ENCODE measurements at places on chromosomes 16 and 17.
A peak's percentile ranks its signal among the peaks of the same experiment; 100 is the strongest.

DNA sequence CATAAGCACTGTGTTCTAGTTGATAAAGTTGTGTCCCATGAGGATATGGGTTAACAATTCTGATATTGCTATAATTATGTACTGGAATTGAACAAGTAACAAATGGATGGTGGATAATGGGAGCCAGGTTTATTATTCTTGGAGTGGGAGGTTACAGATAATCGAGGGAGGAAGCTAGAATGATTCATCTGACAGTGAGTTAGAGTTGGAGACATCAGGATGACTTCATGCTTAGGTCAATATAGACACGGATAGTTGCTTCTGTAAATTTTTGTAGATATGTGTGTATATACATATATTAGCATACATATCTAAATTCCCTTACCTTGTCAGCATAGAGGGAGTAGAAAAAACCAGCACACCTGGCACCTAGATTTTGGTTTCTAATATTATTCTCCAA lies 293.4 kb downstream of the SHISA9 start:
- H3K4me3 ChIP-seq, result no peak overlapping the region
- no peaks in the 10 kb centered on the region for H3K27me3 ChIP-seq
- no peak for DNase-seq
- H3K27ac ChIP-seq, result no peak overlapping the region
- H3K4me1 ChIP-seq, result no peaks in the 10 kb centered on the region
- H3K36me3 ChIP-seq, result no peaks in the 10 kb centered on the region

DNA sequence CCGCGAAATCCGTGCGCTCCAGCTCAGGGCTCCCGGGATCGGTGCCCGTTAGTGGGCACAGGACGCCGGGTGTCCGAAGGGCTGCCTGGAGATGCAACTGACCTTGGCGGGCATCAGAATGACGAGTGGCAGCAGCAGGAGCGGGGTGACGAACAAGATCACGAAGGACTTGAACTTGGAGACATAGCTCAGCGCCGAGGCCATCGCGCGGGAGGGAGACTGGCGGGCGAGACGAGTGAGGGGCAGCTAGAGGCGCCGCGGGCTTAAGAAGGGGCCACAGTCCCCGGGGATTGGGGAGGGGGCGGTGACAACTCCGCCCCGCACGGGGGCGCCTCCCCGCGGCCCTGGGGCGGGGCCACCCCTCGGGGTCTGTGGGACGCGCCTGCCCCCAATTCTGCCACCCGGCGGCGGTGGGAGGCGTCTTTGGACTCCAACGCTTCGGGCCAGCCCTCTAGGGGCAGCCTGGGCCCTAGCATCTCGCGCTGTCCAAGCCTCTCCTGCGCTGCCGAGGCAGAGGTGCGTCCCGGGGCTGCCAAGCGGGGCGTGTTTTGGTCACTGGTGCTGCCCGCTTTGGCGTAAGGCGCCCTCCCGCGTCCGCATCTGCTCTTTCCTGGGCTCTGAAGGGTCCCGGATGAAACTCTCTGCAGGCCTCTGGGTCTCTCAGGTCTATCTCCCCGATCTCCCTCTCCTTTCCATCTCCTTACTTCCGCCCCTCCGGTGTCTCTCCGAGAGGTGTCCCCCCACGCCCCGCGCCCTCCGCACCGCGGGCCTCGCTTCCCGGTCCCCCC lies at the start of gene SLC13A5:
SLC13A5 (minus strand) TSS at position 240 of the 788 bp plus-strand sequence; CDS start at position 204, 36 bp downstream.
- H3K36me3 ChIP-seq, result no peaks in the 10 kb centered on the region
- peak within 1 kb of the TSS; percentile 35 for H3K4me3 ChIP-seq
- no peak for DNase-seq

- DNase-seq, result peak; percentile 89
- peaks cover 21% of the 10 kb centered on the region for H3K4me1 ChIP-seq
- peaks cover 71% of the 10 kb centered on the region for H3K36me3 ChIP-seq
- no peak overlapping the region for H3K4me3 ChIP-seq
- no peak overlapping the region for H3K27ac ChIP-seq
Observed at GRCh38 chr17:8153957-8154607, 1.9 kb upstream of the PER1 start.

- H3K4me1 ChIP-seq, result peaks cover 5% of the 10 kb centered on the region
- no peaks in the 10 kb centered on the region for H3K36me3 ChIP-seq
- DNase-seq, result no peak
- H3K4me3 ChIP-seq, result no peak overlapping the region
- peaks cover 56% of the 10 kb centered on the region for H3K27me3 ChIP-seq
- H3K27ac ChIP-seq, result no peak overlapping the region
Observed at GRCh38 chr16:73066927-73067670, 19.2 kb upstream of the ZFHX3 start.

GRCh38 chr17:59375857-59376256 lies 44.4 kb downstream of the YPEL2 start:
- H3K4me3 ChIP-seq, result no peak overlapping the region
- peaks cover 47% of the 10 kb centered on the region for H3K4me1 ChIP-seq
- H3K27me3 ChIP-seq, result no peaks in the 10 kb centered on the region
- no peak for DNase-seq
- H3K27ac ChIP-seq, result no peak overlapping the region

DNA sequence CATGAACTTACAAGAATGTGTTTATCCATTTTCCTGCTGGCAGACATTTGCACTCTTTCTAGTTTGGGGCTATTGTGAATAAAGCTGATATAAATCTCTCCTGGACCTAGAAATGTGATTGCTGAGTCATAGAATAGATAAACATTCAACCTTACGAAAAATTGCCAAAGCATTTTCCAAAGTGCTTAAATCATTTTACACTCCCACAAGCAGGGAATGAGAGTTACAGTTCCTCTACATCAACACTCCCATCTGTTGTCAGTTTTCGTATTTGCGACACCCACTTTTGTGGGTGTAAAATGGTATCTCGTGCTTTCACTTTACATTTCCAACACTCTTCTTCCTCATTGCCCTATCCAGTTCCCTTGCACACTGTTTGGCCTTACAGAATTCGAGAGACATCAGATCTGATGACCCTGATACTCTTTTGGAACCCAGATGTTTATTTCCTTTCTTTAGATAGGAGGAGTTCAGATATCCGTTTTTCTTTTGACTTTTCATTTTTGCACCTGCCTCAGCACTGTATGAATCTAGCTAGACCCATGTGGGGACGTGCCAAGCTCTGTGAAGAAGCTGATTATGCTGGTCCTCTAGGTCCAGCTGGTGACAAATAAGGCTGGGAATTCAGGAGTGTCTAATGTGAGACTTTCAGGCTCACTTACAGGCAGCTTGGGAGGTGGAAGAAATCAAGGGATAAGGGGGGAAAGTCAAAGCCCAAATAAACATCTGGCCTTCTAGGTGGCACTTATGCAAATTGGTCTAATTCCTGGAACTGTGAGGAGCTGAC lies 14.0 kb downstream of the SOX9 start:
- H3K36me3 ChIP-seq, result peaks cover 2% of the 10 kb centered on the region
- H3K4me1 ChIP-seq, result no peaks in the 10 kb centered on the region

DNA sequence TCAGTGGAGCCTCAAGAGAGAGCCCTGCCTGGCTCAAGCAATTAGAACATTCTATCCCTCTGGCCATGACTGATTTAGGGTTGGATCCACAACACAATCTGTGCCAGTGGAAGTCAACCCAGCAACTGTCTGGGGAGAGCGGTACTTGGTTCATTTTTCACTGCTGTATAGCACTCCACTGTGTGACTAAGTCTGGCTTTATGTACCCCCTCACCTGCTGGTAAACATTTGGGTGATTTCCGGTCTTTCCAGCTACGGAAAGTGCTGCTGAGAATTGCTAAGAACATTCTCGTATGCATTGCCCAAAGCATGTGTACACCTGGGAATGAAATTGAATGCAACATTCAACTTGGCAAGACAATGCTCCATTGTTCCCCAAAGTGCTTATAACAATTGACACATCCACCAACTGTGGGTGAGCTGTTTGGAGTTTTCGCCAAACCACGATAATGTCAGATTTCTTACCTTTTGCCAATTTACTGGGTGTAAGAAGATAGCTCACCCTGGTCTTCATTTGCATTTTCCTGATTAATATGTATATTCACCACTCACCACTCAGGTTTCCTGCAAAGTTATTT lies 63.5 kb upstream of the MED9 start:
- H3K4me3 ChIP-seq, result no peak overlapping the region
- no peaks in the 10 kb centered on the region for H3K36me3 ChIP-seq
- no peak for DNase-seq
- no peak overlapping the region for H3K27ac ChIP-seq
- peaks cover 12% of the 10 kb centered on the region for H3K27me3 ChIP-seq

DNA sequence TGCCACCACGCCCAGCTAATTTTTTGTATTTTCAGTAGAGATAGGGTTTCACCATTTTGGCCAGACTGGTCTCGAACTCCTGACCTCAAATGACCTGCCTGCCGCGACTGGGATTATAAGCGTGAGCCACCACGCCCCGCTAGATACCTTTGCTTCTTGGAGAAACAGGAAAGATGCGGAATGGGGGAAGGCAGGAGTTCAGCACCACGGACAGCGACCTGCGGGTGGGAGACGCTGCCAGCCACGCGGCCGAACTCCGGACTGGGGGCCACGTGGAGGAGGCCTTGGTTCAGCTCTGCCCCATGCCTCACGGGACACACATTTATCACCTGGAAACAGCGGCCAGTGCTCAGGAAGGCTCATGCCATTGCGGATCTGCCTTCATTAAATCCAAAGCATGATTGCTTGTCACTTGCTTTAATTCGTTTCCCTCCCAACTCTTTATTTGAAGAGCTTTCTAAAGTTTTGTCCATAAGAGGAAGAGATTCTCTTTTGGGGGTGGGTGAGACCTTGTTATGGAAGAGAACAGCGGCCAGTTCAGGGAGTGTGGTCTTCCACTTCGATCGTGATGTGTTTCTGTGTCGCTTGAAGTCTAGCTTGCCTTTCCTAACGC lies 219.9 kb downstream of the ENGASE start:
- no peaks in the 10 kb centered on the region for H3K4me1 ChIP-seq
- H3K4me3 ChIP-seq, result no peak overlapping the region

GRCh38 chr17:68763562-68763961 lies 162.4 kb upstream of the FAM20A start:
- no peak overlapping the region for H3K4me3 ChIP-seq
- H3K36me3 ChIP-seq, result no peaks in the 10 kb centered on the region
- H3K4me1 ChIP-seq, result peaks cover 8% of the 10 kb centered on the region
- no peak overlapping the region for H3K27ac ChIP-seq
- DNase-seq, result no peak
- H3K27me3 ChIP-seq, result peaks cover 31% of the 10 kb centered on the region

DNA sequence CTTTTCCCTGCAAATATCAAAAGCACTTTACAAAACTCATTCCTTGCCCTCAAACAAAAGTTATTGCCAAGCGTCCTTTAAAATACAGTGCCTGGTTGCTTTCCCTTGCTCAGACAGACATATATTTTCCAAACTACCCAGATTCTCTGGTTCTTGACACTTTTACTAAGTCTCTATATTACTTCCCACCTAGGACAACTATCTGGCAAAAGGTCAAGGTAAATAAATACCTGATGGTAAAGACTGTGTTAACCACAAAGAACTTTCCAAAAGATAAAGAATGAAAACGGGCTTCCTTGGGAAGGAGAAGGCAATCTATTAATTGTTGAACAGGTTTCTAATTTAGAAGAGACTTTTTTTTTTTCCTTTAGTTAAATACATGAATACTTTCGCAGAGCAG lies 1.9 kb downstream of the HS3ST3A1 start:
- no peaks in the 10 kb centered on the region for H3K36me3 ChIP-seq
- no peak for DNase-seq
- H3K27me3 ChIP-seq, result peaks cover 82% of the 10 kb centered on the region
- H3K4me1 ChIP-seq, result peaks cover 11% of the 10 kb centered on the region
- no peak overlapping the region for H3K4me3 ChIP-seq

- H3K27me3 ChIP-seq, result peaks cover 12% of the 10 kb centered on the region
- no peak overlapping the region for H3K27ac ChIP-seq
- no peaks in the 10 kb centered on the region for H3K4me1 ChIP-seq
- no peak overlapping the region for H3K4me3 ChIP-seq
- DNase-seq, result no peak
Observed at GRCh38 chr16:10009684-10010083, 172.5 kb downstream of the GRIN2A start.

DNA sequence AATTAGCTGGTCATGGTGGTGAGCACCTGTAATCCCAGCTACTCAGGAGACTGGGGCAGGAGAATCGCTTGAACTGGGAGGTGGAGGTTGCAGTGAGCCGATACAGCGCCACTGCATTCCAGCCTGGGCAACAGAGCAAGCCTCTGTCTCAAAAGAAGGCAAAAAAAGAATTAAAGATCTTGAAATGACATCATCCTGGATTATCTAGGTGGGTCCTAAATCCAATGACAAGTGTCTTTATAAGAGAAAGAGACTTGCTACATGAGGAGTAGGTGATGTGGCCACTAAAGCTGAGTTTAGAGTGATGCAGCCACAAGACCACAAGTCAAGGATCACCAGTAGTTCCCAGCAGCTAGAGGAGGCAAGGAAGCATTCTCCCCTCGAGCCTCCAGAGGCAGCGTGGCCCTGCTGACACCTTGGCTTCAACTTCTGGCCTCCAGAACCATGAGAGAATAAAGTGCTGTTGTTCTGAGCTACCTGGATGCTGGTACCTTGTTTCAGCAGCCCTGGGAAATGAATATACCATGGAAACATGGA lies 15.8 kb downstream of the CIITA start:
- H3K27ac ChIP-seq, result no peak overlapping the region
- DNase-seq, result no peak
- H3K4me1 ChIP-seq, result peaks cover 15% of the 10 kb centered on the region
- no peak overlapping the region for H3K4me3 ChIP-seq
- peaks cover 8% of the 10 kb centered on the region for H3K36me3 ChIP-seq
- no peaks in the 10 kb centered on the region for H3K27me3 ChIP-seq

Data from central memory CD8-positive, alpha-beta T cell (primary cell).